HL-60 (cell line): ENCODE measurements at places on chromosomes 11 and 22.

- DNase-seq: no peak
Measured at GRCh38 chr11:17850336-17850735, 115.8 kb downstream of the KCNC1 start.

DNA sequence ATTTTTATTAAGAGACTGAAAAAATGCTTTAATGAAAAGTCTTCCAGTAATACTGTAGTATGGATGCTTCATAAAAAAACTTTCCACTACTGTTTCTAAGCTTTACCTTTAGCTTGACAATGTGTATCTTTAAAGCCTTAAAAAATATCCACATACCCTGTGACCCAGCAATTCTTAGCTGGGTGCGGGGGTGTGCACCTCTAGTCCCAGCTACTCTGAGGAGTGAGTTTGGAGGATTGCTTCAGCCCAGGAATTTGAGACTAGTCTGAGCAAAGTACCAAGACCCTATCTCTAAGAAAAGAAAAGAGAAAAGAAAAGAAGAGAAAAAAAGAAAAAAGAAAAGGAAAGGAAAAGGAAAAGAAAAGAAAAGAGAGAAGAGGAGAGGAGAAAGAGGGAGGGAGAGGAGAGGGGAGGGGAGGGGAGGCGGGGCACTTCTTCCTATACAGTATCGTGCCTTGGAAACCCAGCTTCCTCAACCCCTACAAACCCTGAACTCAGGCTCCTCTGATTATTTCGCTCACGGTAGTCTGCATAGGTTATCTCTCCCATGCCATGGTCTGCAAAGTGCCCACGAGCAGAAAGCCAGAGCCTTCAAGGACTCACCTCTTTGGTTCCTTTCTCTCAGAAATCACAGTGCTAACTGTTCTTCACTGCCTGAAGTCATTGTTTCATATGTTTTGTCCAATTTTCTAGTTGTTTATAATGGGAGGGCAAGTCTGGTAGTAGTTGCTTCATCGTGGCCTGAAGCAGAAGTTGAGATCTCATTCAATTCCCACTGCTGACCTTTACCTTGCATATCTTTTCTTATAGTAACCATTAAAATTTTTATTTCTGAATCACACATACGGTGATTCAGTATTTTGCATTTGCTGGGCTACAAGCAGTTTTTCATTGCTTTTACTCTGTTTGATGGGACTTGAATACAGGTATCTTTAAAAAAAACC lies 82.2 kb downstream of the FAM83F start:
- DNase-seq: peak; percentile 59

- no peak for DNase-seq
Measured at GRCh38 chr11:68792400-68792966, 41.2 kb upstream of the TESMIN start.

DNA sequence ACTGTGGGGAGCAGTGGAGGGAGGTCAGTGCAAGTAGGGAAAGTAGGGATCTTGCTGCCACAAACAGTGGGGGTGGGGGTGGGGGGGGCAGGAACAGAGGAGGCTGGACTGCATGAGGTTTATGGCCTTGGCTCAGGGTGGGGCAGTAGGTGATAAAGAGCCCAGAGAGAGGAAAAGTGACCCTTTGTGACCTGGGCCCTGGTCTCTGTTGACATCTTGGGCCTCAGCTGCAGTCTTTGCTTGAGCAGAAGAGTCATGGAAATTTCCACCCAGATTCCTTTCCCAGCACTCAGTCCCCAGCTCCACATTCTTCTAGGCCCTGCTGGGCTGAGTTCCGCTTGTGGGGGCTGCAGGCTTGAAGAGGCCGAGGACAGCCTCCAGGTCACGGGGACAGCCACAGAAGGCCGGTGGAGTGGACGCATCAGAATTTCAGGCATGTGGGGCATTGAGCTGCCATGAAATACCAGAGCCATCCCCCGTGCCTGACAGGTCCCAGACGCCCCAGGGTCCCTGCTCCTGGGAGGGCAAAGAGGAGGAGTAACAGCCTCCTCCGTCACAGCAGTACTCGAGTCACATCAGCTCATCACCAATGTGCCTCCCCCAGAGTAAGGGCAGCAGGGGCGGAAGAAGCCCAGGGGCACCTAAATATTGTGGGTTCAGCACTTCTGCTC lies 9.7 kb upstream of the MALAT1 start:
- DNase-seq: no peak

DNA sequence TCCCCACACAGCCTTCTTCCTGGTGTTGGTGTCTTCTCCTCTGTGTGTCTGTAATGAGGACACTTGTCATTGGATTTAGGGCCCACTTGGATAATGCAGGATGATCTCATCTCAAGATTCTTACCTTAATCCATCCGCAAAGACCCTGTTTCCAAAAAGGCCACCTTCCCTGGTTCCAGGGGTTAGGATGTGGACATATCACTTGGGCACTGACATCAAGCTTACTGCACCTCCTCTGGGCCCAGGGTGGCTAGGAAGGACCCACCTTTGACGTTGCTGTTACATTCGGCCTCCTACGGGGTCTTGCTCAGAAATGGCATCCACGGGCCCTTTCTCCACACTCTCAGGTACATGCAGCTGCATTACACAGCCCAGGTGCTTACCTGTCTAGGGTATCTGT lies 535.9 kb downstream of the BRD1 start:
- no peak for DNase-seq

DNA sequence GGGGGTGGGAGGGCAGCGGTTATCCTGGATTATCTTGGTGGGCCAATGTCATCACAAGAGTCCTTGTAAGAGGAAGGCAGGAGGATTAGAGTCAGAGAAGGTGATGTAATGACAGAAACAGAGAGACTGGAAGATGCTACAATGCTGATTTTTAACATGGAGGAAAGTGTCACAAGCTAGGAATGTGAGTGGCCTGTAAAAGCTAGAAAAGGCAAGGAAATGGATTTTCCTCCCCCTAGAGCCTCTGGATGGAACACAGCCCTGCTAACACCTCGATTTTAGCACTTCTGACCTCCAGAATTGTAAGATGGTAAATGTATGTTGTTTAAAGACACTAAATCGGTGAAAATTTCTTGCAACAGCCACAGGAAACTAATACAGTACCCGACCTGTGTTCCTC lies 109.3 kb downstream of the MN1 start:
- no peak for DNase-seq

GRCh38 chr11:102900346-102900745 lies 25.6 kb upstream of the MMP12 start:
- no peak for DNase-seq

DNA sequence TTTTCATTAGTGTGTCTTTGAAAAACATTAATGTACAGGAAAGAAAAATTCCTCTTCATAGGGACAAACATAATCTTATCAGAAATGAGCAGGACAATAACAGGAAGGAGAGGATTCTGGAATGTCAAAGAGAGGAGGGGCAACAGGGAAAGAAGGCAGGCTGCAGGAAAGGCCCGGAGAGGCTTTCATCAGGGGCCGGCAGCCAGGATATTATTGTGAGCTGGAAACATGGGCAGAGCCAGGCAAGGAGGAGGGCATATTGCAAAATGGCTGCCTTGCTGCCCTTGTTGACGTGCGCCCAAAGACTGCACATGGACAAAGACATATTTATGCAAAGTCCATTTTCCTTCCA lies 433.7 kb downstream of the ETS1 start:
- DNase-seq: no peak

GRCh38 chr11:12909879-12910278 lies 99.2 kb upstream of the RASSF10 start:
- DNase-seq: no peak

DNA sequence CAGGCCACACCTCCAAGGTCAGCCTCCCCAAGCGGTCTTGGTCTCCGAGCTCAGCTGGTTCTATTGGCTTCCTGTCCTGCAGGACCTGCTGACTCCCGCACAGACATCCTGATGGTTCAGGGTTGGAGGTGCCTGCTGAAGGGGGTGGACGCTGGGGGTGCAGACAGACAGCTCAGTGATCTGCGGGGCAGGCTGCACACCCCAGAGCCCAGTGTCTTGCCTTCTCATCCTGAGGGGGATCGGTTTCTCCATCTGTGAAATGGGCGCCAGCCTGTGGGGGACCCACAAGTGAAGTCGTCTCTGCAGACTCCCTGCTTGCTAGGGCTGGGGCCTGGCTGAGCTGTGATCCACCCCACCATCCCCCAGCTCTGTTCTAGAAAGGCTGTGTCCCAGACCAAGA lies 13.8 kb downstream of the FLRT1 start:
- no peak for DNase-seq

GRCh38 chr11:30006876-30007275 lies 10.0 kb downstream of the KCNA4 start:
- no peak for DNase-seq

DNA sequence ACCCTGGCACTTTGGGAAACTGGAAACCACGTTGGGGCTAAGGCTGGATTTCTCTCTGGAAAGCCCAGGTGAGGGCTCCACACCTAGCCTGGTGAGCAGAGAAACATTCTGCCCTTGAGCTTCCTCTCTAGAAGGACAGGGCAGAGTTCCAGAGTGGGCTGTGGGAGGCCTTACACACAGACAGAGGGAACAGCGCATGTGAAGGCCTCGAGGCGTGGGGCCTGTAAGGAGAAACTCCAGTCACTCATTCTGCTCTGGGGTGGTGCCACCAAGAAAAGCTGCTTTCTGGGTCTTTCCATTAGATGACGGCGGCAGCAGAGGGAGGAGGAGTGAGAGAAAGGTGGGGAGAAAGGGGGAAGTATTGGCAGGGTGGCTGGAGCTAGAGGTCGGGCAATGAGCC lies 183.1 kb downstream of the CHST1 start:
- no peak for DNase-seq

- peak; percentile 38 for DNase-seq
Measured at GRCh38 chr11:113532697-113533424, 57.7 kb upstream of the DRD2 start.

DNA sequence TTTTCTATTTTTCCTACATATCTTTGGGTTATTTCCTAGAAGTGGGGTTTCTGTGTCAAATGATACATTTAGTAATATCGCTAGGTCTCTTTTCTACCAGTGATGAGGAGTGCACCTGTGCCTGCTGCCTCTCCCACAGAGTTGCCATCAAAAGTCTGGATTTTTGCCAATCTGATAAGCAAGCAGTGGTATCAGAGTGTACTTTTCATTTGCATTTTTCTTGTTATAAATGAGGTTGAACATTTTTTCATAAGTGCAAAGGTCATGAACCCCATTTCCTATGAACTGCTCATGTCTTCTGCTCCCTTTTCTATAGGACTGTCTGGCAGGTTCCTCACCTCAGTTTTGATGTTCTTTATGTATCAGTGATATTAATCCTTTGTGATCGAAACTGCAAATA lies 1.7 kb downstream of the TRPM5 start:
- no peak for DNase-seq

DNA sequence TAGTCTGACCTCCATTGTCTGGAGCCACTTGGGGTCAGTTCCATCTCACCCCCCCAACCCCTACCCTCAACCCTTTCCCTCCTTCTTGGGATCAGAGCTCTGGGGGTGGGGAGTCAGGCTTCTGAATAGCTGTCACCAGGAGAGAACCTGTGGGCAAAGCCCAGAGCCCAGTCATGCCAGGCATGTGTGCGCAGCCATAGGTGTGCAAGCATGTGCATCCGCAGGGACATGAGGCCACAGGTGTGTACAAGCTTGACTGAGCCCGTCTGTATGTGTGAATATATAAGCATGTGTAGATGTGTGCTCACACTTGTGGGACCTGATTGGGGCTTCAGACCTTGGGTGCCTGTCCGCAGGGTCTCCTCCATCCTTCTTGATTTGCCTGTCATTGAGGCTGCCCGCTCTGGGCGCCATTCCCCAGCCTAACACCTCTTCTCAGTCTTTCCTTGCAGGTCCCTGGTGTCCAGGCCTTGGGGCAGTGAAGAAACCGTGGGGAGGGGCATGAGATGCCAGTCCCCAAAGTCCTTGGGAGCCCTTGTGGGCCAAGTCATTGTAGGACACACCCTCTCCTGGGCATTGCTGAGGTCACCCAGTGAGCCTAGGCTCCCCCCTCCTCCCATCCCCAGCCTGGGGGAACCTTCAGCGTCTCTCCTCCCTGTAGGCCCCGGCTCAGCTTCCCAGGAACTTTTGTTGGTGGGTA lies 9.0 kb downstream of the ATG16L2 start:
- DNase-seq: no peak

DNA sequence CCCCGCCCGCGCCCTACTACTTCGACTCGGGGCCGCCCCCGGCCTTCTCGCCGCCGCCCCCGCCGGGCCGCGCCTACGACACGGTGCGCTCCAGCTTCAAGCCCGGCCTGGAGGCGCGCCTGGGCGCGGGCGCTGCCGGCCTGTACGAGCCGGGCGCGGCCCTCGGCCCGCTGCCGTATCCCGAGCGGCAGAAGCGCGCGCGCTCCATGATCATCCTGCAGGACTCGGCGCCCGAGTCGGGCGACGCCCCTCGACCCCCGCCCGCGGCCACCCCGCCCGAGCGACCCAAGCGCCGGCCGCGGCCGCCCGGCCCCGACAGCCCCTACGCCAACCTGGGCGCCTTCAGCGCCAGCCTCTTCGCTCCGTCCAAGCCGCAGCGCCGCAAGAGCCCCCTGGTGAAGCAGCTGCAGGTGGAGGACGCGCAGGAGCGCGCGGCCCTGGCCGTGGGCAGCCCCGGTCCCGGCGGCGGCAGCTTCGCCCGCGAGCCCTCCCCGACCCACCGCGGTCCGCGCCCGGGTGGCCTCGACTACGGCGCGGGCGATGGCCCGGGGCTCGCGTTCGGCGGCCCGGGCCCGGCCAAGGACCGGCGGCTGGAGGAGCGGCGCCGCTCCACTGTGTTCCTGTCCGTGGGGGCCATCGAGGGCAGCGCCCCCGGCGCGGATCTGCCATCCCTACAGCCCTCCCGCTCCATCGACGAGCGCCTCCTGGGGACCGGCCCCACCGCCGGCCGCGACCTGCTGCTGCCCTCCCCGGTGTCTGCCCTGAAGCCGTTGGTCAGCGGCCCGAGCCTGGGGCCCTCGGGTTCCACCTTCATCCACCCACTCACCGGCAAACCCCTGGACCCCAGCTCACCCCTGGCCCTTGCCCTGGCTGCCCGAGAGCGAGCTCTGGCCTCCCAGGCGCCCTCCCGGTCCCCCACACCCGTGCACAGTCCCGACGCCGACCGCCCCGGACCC lies 17.4 kb upstream of the ACR start:
- no peak for DNase-seq

GRCh38 chr11:18722293-18722637 lies 3.7 kb downstream of the IGSF22 start:
- DNase-seq: no peak

DNA sequence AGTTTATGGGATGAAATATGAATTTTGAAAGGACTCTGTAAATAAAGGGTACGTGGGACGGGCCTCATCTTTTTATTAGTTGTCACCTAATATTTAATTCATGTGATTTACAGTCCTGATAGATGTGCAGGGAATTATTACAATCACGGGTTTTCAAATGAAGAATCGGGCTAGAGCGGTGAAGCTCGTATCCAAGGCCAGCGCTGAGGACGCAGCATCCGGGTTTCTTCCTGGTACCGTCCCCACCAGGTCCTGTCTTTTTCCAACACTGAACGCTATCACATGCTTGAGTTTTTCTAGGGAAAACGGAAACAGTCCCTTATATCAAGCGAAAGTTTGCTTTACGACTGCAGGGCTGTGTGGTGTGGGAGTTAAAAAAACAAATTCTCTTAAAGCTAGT lies 787 bp downstream of the SMDT1 start:
- DNase-seq: no peak

DNA sequence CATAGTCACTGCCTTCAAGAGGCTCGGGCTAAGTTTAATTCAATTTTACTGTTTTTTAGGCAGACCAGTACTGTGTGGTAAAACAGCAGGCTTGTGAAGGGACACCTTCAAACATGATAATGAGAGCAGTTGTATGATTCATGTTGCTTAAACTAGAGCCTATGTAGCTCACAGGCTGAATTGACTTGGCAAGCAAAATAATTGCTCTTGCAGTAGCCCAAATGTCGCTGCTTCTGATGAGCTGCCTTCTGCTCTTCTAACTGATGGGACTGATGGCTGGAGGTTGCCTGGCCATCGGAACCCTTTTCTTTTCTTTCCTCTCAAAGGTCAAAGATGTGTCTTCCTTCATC lies 137.6 kb downstream of the MAML2 start:
- no peak for DNase-seq
